ENCODE measurements at places on chromosomes 7 and 10.

DNA sequence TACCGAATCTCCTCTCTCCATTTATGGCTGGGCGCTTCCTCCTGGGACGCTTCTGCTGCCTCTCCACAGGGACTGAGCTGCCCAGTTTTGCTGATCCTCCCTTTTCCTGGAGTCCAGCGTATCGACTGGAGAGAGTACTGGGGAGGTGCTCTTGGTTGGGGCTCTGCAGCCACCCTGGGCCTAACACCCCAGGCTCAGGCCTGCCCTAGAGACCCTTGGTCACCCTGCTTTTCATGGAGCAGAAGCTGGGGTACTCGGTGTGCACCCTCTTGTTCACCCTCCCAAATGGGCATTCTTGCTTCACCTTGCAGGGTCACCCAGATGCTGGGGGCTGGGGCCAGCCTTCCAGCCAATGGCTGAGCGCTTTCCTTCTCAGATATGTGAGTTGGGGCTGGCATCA lies 88.8 kb upstream of the RET start:
- DNase-seq, result no peak

DNA sequence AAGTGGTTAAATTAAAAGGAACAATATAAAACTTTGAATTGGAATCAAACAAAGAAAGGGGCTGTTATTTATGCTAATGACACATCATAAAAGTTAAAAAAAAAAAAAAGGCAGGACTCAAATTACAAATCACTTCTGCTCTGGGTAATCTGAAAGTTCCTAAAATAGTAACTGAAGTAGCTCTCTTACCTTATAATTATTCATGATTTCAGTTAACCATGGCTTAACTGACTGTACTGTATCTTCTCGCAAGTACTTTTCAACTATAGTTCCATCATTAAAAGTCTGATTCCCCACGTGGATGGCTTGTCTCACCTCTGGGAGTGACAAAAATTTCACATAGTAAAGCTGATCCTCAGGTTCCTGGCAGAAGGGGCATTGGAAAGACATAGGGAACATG lies 82.5 kb downstream of the CPVL start:
- no peak for DNase-seq

- no peak for DNase-seq
Observed at GRCh38 chr7:32037650-32038198, 32.5 kb downstream of the PDE1C start.

GRCh38 chr7:118214833-118215182 lies 9.7 kb upstream of the ANKRD7 start:
- no peak for DNase-seq

- no peak for DNase-seq
Observed at GRCh38 chr10:73218431-73219191, 28.4 kb downstream of the DNAJC9 start.

- no peak for DNase-seq
Observed at GRCh38 chr7:24608504-24608903, 35.3 kb downstream of the PALS2 start.

- DNase-seq, result no peak
Observed at GRCh38 chr7:24828891-24829661, 71.8 kb upstream of the GSDME start.

DNA sequence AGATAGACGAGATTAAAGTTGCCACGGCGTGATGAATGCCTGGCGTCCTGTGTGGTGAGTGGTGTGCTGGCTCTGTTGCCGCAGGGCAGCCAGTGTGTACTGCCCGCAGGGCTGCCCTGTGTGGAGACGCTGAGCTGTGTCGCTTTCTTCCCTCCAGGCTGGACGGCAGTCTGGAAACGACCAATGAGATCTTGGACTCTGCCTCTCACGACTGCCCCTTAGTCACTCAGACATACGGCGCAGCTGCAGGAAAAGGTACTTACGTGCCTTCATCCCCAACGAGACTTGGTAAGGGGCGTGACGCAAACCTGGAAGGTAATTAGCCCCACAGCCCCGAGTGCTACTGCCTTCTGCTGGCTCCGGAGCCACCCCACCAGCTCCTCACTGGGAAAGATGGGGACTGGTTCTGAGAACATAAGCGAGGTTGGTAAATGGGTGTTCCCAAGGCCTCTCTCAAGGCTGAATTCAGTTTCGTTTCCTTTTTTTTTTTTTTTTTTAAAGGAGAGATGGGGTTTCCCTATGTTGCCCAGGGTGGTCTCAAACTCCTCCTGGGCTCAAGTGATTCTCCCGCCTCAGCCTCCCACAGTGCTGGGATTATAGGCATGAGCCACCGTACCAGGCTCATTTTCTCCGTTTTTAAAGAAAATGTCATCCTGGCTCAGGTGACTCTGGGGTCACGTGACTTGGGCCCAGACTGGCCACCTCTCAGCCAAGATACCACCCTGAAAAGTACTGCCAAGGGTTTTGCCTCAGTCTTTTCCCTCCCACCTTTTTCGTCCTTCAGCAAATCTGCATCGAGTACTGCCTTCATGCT lies 39.6 kb downstream of the WIPI2 start:
- no peak for DNase-seq

DNA sequence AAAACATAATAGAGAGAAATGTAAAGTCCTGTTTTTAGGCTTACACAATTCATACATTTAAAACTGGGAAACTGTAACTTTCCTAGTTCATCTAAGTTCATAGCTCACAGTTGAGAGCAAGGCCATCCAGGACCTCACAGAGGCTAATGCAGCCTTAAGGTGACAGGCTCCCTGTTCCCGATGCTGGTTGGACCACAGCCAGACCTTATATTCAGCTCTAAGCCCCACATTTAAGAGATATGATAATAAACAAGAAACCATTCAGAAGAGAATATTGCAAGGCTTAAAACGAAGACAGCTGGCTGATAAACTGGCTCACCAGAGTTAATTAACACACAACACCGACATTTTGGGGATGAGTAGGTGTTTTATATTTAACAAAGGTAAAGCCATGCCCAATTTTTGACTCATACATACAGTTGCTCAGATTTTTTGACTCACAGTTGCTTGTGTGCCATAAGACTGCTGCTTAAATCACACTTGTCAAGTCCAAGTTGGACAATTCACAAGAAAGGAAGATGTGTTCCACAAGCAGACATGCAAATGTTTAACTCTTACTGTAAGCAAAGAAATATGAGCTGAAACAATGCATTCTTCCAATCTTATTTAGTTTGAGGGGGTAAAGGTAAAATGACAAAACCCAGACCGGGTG lies 41.1 kb upstream of the TMEM213 start:
- DNase-seq, result no peak

DNA sequence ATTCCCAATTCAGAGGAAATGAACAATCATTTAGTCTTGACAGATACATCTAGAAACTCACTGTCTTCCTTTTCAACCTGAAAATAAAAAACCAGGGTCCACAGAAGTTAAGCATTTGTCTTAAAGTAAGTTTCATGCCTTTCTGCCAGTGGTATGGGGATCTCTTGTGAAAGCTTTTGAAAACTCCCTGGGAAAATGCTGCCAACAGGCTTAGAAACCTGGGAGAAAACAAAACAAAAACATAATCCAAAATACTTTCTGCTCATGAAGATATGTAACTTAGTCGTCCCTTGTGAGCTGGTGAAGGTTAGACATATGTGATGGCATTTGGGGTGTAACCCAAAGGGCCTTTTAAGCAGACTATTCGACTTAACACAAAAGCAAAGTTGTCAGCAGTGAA lies 66.4 kb upstream of the ZNF438 start:
- DNase-seq, result no peak

GRCh38 chr7:41817386-41817785 lies 114.5 kb upstream of the INHBA start:
- DNase-seq, result no peak

GRCh38 chr10:45419676-45420025 lies 45.6 kb downstream of the ALOX5 start:
- DNase-seq, result no peak

DNA sequence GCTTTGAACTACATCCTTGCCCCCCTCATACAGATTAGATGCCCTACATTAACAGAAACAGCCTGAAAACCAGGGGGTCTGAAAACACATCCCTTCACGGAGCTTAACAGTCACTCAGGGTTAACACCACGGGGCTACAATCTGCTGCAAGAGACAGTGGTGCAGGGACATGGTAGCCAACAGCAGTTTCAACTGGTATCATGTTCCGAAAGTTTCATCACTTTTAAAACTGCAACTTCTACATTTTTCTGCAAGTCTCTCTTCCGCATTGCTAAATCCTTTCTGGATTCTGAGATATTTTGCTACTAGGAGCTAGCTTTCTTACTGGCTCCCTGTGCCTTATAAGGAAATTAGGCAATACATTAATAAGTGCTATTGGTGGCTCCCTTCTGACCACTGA lies 92.6 kb downstream of the JAZF1 start:
- no peak for DNase-seq

GRCh38 chr10:118047157-118047719 lies 497 bp upstream of the RAB11FIP2 start:
- no peak for DNase-seq

- no peak for DNase-seq
Observed at GRCh38 chr10:110081911-110082310, 74.1 kb downstream of the ADD3 start.

GRCh38 chr7:133931053-133931452 lies 196.1 kb upstream of the LRGUK start:
- no peak for DNase-seq

DNA sequence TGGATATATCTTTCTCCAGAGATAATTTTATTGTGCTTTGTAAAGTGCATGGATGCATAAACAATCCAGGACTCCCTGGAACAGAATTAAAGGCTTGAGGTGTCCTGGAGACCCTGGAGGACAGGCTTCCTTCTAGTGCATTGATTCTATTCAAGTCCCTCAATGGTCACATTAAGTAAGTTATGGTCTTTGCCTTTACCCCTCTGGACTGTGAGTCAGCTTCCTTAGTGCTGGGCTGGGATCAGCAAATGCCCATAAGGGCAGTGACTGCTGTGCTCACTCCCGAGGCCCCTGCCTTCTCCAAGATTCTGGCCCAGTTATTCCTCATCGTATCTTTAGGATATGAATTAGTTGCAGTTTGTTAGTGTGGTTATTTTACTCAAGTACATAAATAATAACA lies 178.7 kb upstream of the PRSS58 start:
- DNase-seq, result no peak

DNA sequence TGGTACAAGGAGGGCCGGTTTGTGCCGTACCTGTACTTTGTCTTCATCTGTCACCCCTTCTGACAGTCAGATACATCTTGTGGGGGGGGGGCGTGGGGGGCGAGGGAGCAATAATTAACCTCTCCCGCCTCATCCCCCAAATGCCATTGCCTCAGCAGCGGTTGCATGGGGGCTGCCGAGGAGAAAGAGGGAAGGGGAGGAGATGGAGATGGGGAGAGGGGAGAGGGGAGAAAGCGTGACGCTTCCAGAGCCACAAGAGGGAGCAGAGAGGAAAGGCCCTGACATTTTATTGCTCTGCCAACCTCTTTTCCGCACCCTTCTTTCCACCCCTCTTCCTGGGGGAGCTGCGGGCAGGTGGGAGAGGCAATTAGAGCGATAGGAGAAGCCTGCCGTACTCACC lies 11.8 kb downstream of the KAZALD1 start:
- no peak for DNase-seq

DNA sequence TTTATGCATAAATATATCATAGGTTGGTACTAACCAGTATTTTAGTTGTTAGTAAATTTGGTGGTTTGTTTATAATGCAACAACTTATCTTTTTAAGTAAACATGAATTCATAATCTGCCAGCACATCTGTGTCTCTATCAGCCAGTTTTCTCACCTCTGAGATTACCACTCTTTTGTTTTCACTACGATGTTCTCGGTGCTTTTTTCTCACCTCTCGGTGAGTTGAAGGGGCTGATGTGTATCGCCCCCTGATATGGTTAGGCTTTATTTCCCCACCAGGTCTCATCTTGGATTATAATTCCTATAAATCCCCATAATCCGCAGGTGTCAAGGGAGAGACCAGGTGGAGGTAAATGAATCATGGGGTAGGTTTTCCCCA lies 114.1 kb downstream of the CAMK1D start:
- DNase-seq, result no peak

- no peak for DNase-seq
Observed at GRCh38 chr10:59435707-59436106, 73.4 kb upstream of the FAM13C start.

DNA sequence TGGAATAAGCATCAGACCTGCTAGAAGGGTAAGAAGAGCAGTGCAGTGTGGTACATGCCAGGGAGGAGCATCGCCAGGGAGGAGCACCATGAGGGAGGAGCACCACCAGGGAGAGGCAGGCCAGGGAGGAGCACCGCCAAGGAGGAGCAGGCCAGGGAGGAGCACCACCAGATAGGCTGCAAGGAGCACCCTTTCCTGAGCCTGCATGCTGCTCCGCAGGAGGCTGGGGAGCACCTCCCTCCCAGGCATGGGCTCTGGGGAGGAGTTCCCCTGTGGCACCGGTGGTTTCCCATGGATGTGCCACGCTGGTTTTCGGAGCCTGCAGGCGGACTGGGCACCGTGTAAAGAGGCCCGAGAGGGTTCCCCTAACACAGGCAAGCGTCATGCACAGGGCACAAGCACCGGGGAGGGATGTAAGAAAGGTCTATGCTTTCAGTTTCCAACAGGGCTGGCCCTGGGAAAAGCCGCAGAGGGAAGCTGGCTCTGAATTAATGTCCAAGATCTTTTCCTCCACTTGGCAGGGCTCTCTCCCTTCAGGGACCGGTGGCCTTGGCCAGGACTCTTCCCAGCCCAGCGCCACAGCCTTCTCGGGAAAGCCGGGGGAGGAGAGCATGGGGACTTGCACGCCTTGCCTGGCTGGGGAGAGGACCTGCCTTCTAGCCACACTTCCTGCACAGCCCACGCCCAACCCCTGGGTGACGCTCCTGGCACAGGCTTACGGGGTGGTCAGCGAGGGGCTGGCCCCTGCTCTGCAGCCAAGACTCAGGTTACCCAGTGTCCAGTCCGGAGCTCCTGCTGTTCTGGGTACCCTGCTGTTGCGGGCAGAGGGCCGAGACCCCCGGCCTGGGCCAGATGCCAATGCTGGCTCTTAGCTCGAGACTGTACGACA lies 11.5 kb upstream of the GPER1 start:
- DNase-seq, result no peak

GRCh38 chr7:100441641-100442535 lies 5.6 kb upstream of the PPP1R35 start:
- no peak for DNase-seq

DNA sequence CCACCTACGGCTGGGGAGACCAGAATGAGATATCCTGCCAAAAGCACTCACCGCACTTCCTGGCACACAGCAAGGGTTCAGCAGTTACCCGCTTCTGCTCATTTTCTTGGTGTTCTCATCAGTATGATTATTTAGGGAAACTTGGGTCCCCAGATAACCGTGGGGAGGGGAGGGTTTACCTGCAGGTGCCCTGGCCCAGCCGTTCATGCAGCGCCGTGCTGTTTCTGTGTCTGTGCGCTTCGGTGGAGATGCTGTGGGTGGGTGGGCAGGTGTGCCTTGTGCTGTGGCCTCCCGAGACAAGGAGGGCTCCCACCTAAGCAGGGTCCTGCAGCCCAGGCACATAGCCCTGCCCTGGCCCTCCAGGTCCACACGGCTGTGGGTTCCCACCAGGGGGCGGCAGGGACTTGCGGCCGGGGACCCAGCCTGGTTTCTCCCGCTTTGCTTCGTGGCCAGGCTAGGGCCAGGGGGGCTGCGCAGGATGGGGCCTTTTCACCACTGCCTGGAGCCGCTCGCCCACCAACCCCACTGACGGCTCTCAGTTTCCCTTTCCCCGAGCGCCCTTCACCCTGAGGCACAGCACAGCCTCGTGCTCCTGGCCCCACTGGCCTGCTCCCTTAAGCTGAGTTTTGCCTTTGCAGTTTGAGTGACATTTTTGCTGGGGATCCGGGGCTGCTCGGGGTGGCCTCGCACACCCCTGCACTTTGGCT lies 78.5 kb downstream of the LHPP start:
- no peak for DNase-seq
